Activated T-cell treated with anti-CD3 and anti-CD28 coated beads for 4 hours (primary cell): ENCODE measurements at places on chromosomes 2 and 18.

GRCh38 chr2:225739328-225739727, 339.8 kb downstream of the NYAP2 start:
- DNase-seq: no peak

DNA sequence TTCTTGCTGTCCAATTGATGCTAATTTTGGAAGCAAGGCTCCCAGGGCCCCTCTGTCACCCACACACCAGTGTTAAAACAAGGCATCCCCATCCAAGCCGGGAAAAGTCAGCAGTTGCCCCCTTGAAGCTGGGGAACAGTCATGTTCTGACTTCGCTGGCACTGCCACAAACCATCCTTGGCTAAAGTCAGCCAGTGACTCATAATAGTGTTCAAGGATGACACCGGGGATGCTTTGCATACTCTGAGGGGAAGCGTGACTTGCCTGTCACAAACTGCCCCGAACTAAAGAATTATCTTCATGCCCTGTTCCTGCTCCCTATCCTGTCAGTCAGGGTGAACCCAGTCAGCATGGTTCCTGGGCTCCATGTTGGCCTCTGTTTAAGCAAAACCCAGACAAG, 37.0 kb downstream of the TGFA start:
- no peak for DNase-seq

DNA sequence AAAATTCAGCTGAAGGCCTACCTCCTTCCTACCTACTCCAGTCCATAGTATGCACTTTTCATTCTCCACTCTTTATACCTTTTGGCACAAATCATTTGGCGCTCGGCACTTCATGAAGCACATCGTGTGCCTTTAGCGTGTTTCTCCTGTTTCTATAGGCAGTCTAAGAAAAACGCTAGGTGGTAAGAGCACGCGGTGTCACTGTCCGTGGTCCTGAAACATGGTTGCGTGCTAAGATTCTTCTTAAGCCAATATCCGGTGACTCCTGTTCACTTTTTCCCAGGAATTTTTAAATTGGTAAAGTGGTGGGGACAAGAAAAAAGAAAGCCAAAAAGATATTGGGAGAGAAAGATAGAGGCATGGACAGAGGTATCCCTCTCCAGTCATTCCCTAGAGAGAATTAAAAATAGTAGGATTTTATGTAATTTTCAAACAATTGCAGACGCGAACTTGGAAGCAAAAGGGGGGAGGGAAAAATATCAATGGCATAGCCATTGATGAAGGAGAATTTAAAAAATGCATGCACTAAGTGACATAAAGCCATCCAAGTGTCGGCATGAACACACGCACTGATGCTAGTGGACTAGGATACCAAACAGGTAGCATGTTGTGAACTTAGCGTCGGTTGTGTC, 1.4 kb upstream of the CTNNA2 start:
- no peak for DNase-seq

DNA sequence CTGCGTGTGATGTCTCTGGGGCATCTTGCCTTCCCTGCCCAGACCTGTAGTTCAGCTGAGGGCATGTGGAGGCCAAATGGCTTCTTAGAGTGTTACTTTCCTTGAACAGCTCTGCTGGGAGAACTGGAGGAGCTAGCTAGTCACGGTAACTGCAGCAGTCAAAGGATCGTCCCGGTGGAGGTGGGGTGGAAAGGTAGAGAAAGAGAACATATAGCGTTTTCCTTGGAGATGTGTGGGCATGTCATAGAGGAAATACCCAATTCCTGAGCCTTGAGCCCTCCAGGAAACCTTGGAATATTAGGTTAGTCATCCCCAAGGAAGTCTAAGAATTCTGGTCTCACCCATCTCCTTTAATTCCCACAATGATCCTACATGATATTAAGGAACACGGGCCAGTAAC, 33.5 kb upstream of the IL37 start:
- DNase-seq: no peak

DNA sequence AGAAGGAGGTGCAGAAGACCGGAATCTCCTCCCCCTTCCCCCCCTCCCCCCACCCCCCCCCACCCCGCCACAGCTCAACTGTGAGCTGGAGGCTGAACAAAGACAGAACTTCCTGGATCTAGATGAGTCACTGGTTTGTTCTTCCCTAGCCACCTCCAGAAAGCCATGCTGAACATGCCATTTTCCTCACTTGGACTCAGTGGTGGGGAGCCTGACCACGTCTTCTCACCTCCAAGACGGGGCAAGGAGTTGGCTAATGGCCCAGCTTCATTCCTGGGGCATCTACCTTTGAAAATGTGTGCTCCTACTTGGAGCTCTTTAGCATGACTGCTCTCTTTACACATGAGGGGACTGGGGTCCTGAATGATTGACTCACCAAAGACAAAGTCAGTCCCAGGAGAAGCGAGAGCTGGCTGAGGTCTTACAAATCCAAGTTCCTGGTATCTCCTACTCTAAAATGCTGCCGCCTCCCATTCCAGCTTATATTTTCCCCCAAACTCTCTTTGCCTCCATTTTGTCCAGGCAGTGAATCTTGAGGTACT, 22.6 kb upstream of the FZD5 start:
- no peak for DNase-seq

GRCh38 chr2:180907731-180908130, 72.7 kb upstream of the UBE2E3 start:
- no peak for DNase-seq

GRCh38 chr2:143128681-143129580, at the start of gene ARHGAP15:
Gene ARHGAP15 (plus strand): TSS chr2:143129419.
- peak; percentile 65 for DNase-seq

- no peak for DNase-seq
Measured at GRCh38 chr2:227415538-227416424, 28.0 kb upstream of the SCYGR1 start.

GRCh38 chr2:224933431-224933830, 108.8 kb downstream of the DOCK10 start:
- no peak for DNase-seq

GRCh38 chr2:129925381-129925780, 54.1 kb upstream of the RAB6C start:
- DNase-seq: no peak

GRCh38 chr2:64479259-64480117, 25.5 kb downstream of the LGALSL start:
- DNase-seq: no peak

- no peak for DNase-seq
Measured at GRCh38 chr2:218031771-218032257, 29.0 kb upstream of the TNS1 start.

DNA sequence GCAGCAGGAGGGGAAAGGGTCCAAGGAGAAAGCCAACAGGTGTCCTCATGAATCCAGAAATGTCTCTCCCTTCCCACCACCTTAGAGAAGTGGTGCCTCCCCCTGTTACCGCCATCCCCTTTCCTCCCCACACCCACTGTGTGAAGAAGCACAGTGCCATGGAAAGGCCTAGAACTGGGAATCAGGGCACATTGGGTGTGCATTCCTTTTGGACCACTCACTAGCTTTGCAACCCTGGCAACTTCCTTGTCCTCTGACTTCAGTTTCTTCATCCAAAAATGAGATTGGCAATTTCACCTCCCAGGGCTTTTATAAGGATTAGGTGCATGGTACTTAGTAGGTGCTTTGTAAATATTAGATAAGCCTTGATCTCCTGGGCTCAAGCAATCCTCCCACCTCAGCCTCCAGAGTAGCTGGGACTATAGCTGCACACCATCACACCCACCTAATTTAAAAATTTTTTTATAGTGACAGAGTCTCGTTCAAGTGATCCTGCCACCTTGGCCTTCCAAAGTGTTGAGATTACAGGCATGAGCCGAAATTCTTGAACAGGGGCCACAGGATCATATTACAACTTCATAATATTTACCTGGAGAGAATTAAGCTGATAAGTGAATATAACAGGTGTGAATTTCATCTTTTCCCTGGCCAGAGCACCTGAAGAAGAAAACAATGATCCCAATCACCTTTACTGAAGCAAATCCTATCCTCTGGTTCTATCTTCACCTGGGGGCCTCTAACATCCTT, 97.9 kb upstream of the TAF1B start:
- no peak for DNase-seq

DNA sequence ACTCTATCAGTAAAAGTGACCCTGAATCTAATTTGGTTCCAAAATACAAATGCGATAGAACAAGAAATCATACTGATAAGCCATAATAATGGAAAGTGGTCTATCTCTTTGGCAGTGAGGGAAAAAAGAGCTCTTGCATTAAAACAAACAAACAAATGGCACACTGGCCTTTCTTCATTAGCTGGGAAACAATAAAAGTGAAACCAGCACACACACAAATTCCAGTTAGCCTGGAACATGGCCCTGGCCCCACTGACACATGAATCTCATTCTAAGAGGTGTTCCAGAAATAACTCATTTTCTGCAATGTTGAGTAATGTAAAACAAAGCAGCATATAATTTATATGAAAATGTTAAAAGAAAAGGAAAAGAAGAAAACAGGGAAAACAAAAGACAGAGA, 79.3 kb upstream of the TGFA start:
- DNase-seq: no peak

- DNase-seq: no peak
Measured at GRCh38 chr2:159074605-159075004, 106.2 kb downstream of the TANC1 start.

- DNase-seq: no peak
Measured at GRCh38 chr18:12908706-12909105, 24.7 kb upstream of the PTPN2 start.

DNA sequence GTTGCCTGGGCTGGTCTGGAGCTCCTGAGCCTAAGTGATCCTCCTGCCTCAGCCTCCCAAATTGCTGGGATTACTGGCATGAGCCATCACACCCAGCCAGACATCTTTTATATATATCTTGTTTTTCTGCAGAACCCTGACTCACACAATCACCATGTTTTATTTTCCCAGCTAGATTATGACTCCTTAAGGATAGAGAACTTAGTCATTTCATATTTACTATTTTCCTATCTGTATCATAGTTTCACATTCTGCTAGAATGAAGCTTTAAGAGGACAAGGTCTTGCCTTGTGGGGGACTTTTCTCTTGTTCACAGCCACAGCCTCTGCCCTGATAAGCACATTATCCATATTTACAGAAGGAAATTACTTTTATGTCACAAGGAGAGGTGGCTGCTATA, 73.9 kb downstream of the LBH start:
- DNase-seq: no peak

- no peak for DNase-seq
Measured at GRCh38 chr18:46702471-46702870, 45.5 kb upstream of the LOXHD1 start.

- no peak for DNase-seq
Measured at GRCh38 chr2:207311316-207312005, 145.7 kb upstream of the KLF7 start.

GRCh38 chr2:183348492-183348891, 224.2 kb downstream of the NUP35 start:
- no peak for DNase-seq

GRCh38 chr2:148495586-148495985, 149.0 kb upstream of the EPC2 start:
- no peak for DNase-seq

- no peak for DNase-seq
Measured at GRCh38 chr2:37375741-37376288, 31.4 kb downstream of the QPCT start.

GRCh38 chr2:99035920-99036319, 99.9 kb upstream of the CRACDL start:
- DNase-seq: no peak

DNA sequence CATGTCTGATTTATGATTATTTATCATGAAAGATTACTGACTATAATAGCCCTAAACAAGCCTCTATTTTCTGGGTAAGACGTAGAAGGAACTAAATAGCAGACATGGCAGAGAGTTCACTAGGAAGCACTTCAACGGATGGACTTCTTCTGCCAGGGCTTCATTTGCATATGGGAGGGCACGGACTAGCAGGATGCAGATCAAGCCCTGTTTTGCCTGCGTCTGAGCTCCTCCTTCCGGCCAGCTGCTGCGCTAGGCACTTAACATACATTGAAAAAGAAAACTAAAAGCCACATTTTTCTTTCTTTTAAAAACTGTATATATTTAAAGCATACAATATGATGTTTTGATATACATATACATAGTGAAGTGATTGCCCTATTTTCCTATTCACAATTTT, 340.0 kb upstream of the MEX3C start:
- no peak for DNase-seq

DNA sequence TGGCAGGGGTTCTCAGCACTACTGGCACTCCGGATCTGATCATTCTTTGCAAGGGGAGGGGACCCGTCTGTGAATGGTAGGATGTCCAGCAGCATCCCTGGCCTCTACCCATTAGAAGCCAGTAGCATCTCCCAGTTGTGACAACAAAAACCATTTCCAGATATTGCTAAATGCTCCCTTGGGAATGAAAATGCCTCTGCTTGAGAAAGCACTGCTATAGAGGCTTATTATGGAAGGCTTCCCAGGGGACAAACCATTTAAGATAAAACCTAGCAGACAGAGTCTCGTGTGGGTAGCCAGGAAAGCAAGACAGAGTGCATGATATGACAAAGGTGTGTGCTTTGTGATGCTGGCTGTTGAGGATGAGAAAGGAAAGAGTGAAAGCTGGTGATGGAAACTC, 273.7 kb downstream of the TMX3 start:
- DNase-seq: no peak

DNA sequence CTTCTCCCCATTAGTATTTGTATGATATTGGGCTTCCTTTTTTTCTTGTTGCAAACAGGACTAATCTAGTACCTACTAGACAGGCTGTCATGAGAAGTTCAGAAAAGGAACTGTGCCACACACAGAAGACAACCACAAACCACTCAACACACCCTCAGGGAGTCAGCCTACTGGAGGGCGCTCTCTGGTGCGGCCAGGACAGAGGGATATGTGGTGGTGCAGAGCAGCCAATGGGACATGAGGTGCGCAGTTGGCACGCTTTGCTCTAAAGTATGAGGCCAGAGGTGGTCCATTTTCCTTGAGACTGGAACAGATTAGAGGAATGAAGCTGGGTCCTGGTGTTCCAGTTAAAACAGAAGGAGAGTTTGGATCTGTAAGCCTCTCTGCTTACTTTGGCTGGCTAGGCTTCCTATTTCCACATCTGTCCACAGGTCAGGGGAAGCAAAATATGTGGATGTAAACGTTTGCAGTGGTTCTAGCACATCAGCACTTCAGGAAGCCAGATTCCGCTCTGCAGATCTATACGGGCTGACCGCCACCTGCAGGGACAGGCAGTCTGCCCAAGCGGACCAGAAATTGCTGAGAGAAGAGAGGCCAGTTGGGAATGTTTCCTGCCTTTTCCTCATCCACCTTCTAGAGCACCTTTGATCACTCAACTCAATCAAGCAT, 114.1 kb downstream of the GFPT1 start:
- no peak for DNase-seq

DNA sequence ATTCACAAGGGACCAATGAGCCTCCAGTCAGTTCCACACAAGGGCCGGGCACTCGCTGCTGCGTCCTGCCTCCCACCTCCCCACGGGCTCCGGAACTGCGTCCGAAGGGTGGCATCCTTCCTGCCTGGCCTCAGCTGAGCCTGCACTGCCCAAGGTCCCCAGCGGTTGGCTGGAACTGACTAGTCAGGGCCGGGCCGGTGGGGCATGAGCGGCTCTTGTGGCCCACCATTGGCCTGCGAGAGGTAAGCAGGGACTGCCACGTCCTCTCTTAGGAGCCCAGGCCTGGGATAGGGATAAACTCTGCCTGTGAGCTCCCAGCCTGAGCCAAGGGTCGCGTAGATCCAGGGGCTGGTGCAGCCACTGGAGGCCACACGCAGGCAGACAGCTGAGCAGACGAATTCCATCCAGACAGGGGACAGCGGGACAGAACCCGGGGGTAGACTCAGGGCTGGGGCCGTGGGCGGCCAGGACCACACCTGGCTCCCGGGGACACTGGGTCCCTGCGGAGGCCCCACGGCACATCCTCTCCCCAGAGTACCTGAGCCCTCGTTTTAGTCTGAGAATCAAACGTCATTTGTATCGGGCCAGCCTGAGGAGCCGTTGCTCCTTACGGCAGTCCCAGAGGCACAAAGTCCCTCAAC, 148.4 kb downstream of the ZNF516 start:
- no peak for DNase-seq

- DNase-seq: no peak
Measured at GRCh38 chr2:74619651-74620297, 28.4 kb downstream of the M1AP start.
